ENCODE measurements at places on chromosomes 13 and 19. TPM values are rescaled to one million over a fixed set of nuclear protein-coding genes. Genes with fewer than 3 reads are reported as not detected.

DNA sequence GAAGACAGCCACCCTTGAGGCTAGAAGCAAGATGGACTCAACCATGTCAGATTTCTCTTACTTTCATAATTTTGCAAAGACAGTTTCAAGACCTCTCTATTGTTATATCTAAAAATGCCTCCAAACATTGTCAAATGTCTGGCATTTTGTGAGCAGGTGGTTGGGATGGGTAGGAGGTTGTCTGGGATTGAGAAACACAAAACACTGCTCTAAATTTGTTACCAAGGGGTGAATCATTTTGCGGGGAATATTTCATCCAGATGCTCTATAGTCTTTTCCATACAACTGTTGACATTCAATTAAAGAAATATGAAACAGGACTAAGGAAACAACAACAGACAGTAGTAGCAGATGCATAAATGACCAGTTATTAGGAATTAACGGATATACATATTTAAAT is 208.2 kb downstream of the ITGBL1 start:
- peak; percentile 38 for DNase-seq

DNA sequence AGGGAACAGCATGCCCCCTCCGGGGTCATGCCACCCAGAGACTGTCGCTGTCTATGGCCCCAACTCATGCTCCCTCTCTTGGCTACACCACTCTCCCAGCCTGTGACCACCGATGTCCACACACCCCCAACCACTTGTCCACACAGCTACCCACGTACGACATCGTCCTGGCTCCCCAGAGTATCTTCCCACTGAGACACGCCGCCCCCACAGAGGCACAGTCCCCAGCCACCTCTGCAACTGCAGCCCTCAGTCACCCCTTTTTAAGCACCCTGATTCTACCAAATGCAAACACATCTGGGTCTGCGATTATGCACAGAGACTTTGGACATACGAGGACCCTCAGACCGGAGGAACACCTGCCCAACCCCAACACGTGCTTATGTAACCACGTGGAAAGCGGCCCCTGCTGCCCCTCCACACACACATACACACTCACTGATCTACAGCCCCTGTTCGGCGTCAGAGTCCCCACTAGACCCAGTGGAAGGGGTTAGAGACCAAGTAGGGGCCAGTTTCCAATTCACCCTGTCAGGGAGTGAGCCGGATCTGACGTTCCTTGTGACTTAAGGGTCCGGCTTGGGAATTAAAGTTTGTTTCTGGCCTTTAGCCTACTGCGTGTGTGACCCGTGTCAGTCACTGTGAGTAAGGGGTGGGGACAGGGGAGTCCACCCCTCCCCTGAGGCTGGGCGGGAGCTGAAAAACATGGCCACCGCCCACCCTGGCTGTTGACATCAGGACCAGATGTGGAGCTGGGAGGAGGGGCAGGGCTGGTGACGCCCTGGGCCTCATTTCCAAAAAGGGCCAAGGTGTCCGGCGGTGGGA is 11.9 kb upstream of the AXL start:
- no peak for DNase-seq

DNA sequence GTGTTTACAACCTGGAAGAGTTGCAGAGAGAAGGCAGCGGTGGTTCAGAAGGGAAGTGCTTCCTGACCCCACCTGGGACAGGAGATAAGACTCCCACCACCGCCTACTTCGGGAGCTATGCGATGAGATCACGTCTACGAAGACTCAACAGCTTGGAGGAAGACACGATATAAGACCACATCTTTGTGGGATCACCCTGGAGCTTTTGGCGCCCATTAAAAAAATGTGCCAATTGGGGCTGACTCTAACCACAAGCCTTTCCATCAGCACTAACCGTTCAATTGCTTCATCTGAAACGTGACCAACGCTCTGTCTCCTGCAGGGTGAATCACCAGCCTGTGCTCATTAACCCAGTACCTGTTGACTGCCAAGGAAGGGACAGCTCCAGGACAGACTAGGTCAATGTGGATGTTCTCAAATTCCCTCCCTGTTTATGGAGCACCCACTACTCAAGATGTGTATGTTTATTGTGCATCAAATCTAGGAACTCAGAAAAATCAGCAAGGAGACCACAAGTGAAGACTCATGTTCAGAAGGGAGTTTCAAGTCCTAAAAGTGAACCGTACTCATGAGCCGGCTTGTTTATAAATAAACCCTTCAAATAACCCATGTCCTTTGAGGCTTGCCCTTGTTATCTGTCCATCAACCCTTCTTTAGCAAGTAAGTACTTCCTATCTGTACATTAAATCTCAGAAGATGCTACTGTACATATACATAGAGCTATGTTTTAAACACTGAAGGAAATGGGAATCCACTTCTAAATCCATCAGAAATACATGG is 67.5 kb downstream of the LATS2 start:
- DNase-seq = peak; percentile 47

The NCR1 gene
- total RNA-seq = not detected

The TSEN34 gene
- total RNA-seq = 104 TPM

- DNase-seq = peak; percentile 30
These were observed 64.7 kb downstream of the DNAJC15 start for GRCh38 chr13:43088093-43088511.

GRCh38 chr13:68727165-68727564 is 1380.5 kb upstream of the ATXN8OS start:
- DNase-seq = no peak

The SIGLEC12 gene
- total RNA-seq = not detected

Data from myocyte (in vitro differentiated cells).